ENCODE measurements at places on chromosomes 3 and 15. TPM values are rescaled to one million over a fixed set of nuclear protein-coding genes. Genes with fewer than 3 reads are reported as not detected.

H1-8 gene
- not detected for total RNA-seq

- peak; percentile 78 for DNase-seq
Observed at GRCh38 chr3:21274079-21274571, 476.9 kb downstream of the ZNF385D start.

DNA sequence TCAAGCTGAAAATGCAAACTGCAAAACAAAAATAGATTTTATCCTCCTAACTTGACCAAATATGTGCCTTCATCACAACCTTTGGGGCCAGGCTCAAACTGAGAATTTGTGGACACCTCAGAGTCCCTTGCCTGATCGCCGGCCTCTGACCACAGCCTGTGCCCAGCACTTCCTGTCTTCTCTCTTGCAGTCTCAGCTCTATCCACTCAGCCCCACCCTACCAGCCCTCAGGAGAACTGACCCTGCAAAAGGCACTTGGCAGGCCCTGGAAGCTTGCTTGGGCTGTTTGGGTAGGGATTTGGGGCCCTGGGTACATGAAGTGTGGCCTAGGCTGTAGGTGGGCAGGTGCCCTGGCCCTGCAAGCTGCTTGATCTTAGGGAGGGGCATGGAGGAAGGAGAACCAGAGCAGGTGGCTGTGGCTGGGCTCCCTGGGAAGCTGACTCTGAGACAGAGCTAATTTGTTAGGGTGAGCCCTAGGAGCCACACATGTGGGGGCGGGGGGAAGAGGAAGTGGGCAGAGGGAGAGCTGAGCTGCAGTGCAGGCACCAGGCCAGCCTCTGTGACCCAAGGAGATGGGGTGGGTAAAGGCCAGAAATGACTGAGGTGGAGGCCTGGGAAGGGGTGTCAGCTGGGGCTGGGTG lies 8.6 kb downstream of the CLEC3B start:
- no peak for DNase-seq

HESX1 gene
- total RNA-seq: 2.4 TPM

- DNase-seq: no peak
Observed at GRCh38 chr3:185977679-185978040, 39.8 kb upstream of the TRA2B start.

DNA sequence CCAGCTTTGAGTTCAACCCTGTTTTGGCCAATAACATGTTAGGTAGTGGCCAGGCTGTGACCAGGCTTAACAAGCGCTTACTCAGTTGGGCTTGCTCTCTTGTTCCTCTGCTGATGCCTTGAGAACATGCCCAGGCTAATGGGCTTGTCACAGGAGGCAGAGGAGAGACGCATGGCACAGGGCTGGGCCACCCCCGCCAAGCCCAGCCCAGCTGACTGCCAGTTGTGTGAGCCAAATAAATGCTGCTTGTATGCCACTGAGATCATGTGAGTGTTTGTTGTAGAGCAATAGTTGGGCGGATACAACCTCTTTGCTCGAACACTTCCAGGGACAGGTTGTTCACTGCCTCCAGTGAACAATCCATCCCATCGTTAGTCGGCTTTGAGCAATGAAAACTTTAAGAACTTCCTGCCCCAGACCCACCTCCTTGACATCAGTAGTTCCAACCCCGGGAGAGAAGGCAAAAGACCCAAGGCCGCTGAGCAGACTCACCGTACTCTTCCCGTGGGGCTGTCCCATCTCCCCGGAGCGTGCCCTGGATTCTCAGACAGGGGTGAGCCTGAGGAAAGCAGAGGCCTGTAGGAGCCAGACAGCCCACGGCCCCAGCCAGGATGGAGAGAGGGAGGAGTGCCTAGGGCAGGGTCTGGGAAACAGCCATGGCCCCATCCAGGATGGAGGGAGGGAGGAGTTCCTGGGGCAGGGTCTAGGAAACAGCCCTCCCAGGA lies 4.1 kb downstream of the PLA2G4F start:
- peak; percentile 16 for DNase-seq

DNA sequence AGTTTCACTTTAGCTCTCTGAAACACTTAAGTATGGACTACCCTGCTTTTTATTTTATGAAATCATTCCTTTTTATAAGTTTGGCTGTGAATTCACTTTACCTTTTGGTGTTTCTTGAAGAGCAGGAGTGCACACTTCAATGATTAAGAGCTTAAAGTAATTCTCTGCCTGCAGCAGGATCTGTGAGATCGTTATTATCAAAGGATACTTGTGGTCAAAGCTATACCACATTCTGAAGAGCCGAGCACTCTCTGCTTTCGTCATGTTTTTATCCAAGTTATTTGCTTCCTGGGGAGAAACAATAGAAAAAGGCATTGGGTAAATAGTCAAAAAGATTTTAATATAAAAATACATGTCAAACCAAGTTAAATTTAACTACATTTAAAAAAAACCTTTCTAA lies 243.7 kb downstream of the CHST2 start:
- DNase-seq: no peak

ZBBX gene
- total RNA-seq: 0.16 TPM

DNA sequence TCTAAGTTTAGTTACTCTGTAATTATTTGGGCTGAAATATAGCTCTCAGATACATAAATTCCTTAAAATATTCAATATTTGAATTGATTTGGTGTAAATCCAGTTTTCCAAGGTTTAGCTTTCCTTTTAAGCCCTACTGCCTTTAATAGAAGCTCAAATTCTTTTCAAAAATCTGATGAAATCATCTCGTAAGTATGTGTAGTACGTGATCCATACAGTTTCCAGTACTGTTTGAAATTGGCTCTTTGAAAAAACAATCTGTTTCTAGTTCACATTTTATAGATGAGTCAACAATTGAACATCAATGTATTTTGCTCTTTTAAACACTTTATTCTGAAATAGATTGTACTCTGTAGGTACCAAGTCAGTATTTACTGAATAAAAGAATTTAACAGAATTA lies 84.2 kb downstream of the LRRC49 start:
- DNase-seq: peak; percentile 74

DNA sequence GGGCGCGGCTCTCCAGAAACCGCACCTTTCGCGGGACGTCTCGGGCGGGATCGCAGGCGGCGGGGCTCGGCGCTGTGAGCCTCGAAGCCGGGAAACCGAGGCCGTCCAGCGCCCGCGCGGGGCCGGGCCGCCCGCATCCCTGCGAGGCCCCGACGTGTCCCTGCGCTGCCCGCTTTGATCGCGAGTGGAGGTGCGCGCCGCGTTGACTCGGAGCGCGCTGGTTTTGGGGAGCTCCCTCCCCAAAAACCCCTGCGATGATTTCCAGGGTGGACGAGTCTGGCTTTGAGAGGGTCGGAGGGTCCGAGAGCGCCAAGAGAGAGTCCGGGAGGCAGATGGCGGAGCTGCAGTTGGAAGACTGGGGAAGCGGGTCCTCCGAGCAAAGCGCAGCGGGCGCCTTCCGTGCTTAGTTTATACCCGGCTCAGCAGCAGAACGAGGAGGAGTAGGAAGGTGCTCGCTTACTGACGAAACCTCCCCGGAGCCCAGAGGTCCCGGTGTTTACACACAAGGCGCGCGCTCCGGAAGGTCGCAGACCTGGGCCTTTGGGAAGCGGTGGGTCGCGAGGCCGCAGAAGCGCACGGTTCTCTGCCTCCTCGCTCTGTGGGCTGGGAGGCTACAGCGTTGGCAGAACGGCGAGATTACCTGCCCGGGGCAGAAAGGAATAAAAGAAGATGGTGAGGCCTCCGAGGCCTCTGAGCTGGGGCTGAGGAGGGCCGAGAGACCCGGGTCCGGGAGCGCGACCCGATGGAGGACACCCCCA lies 687 bp downstream of the ALDH1A3 start:
- peak; percentile 35 for DNase-seq

- DNase-seq: no peak
Observed at GRCh38 chr3:64319391-64319790, 94.1 kb upstream of the PRICKLE2 start.

EPHA3 gene
- 0.98 TPM for total RNA-seq

TRPM1 gene
- not detected for total RNA-seq

DNA sequence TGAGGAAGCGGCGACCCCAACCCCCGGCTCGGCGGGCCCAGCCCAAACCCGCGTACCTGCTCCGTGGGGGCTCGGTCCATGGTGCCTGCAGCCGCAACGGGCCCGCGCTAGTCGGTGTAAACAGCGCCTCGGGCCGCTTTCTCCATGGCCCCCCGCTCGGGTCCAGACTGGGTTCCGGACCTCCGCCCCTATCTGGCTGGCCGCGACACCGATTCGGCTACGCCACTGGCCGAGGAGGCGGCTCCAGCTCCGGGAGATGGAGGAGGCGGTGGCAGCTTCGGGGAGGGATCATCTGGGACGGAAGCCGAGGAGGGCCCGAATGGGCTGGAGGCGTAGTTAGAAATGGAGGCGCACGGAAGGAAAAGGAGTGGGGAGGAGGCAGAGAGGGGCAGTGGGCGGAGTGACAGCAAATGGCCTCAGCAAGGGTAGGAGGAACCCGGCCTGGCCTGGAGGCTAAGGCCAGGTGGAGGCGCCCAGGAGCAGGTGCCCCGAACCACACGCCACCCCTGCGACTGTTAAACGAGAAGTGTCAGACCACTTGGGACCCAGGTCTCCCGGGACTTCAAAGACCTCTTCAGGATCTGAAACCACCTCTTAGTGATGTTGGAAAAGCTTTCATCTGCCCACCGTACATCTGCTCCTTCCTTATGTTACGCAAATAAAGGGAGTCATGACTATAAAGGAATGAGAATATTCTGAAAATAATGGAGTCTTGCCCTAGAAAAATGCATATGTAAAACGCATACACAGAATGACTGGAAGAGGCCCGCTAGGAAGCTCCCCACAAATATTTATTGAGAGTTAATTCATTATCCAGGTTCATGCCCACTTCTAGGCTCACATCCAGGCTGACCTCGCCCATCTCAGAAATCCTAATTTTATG lies at the start of gene SECISBP2L:
TSS of gene SECISBP2L (minus strand) at position 227 of the 883 bp plus-strand sequence. CDS start at position 80, 147 bp downstream.
- DNase-seq: peak; percentile 93

DNA sequence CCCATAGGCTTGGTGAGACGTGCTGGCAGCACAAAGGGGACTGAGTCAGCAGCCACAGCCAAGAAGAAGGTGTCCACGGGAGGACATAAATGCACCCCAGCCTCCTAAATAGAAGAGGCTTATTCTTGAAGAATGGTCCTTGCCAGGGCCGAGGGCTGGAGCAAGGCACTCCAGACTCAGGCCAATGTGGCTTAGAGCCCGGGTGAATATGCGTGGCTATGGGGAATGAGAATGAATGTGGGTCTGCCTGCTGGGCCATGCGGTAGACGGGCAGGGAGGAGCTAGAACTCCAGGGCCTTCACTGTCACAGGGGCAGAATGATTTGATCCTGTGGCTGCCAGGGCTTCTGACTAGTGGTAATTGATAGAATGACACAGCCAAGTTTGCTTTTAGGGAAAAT lies 34.0 kb downstream of the DHX30 start:
- no peak for DNase-seq

TRAK1 gene
- 51.6 TPM for total RNA-seq

ITGB5 gene
- total RNA-seq: 308 TPM

GRCh38 chr15:57502116-57502515 lies 89.6 kb upstream of the MYZAP start:
- DNase-seq: peak; percentile 30

DNA sequence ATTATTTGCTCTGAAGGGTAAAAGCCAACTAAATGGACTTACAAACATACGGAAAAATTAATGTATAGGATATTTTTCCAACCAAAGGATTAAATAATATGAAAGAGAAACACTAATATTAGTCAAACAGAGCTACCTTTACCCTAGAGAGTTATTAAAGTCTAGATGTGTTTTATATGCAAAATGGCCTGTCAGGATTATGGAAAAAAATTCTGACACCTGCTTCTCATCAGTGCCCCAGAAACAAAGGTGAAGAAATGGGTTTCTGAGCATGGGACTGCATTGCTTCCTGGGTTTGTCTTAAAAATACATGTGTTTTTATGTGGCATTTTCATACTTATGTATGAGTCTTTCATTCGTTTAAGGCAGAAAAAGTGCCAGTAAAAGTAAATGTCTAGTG lies 148.3 kb downstream of the ROBO2 start:
- DNase-seq: no peak

- DNase-seq: no peak
Observed at GRCh38 chr3:170585937-170586310, at the start of gene SLC7A14. TSS of gene SLC7A14 (minus strand) at chr3:170586075. CDS start at chr3:170526936, 59,139 bp downstream.

DNA sequence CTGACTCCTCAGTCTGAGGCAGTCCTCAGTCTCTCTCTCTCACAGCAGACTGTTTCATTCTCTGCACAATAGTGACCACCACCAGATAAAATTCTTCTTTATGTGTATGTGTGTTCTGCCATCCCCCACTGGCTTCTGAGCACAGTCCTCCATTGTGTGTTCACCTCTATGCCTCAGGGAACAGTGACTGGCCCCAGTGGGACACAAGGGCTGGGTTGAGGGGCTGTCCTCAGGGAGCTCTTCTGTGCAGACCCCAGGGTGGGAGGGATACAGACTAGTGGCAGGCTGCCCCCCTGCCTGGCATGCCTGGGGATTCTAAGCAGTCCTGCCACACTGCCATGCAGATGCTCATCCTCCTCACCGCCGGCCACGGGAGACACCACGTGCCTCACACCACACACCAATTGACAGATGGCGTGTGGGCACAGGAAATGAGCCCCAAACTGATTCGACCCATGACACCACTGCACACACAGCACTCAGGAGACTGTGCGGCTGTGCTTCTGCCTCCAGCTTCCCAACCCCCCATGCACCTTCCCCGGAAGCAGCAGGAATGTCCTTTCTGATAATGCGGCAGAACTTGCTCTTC lies 237.6 kb upstream of the CHRNA7 start:
- DNase-seq: no peak

DNA sequence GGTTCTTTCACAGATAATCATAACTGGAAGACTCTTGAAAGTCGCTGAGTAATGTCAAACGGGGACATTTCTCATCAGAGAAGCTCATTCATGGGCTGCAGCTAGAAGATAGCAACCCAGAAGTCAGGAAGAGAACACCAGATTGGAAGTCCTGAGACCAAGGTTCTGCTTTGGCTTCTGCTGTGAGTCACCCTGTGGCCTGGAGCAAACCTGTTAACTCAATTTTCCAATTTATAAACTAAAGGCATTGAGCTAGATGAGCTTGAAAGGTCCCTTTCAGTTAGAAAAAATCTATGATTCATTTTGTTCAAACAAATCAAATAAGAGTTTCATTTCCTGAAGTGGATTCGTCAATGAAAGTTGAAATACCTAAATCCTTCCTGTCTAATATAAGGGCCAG lies 402.2 kb downstream of the EPHB1 start:
- no peak for DNase-seq

GRCh38 chr3:42092006-42092405 lies 849 bp downstream of the TRAK1 start:
- no peak for DNase-seq

DNA sequence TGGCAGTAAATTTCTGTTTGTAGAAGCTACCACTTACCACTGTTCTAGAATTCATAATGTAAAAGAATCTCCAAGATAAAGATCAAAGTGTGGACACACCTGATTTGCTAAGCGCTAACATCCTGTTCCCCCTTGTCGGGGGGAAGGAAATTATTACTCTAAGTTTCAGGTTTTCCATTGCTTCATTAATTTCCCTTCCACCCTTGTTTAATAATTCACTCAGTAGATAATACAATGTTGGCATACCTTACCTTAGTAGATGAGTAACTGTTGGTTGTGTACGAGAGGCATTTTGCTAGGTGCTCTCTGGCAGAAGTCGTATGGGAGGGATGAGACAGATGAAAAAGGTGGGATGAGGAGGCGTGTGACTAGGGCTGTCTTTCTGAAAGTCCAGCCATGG lies 641.2 kb upstream of the ARRDC4 start:
- DNase-seq: no peak

Data from fibroblast of the aortic adventitia (primary cell).